B cell (primary cell): ENCODE measurements at places on chromosomes 1 and 21.
A peak's percentile ranks its signal among the peaks of the same experiment; 100 is the strongest.

DNA sequence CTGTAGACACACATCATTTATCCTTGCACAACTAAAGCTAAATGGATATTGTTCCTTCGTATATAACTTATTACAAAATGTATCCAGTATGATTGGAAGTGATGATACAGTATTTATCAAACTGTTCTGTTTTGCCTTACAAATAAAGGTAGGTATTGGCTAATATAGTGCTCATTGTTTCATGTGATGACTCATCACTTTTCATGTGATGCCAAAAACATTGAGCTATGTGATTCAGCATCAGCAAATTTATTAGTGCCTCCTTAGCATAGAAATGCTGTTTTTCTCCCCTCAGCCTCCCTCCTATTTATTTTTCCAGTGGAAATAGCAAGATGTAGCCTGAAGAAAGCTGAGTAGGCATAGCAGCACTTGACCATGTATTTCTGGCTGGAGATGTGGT is 228.6 kb upstream of the LYPLAL1 start:
- no peak for DNase-seq

GRCh38 chr1:173418107-173418985 is 58.8 kb upstream of the PRDX6 start:
- DNase-seq, result peak; percentile 83

DNA sequence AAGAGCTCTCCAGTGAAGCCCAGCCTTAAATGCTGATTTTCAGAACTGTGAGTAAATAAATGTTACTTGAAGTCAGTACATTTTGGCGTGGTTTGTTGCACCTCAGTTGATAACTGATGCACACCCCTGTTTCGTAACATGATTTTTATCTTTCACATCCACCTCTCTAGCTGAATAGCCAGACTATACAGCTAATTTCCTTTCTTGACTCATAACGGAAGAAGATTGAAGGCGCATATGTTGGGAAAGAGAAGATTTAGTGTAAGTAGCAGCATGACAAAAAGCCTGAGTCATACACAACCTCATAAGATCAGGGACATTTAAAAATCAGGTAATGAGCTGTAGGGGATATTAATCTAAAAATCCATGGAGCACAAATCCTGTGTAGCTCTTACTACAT is 716.2 kb upstream of the ZP4 start:
- DNase-seq, result no peak

GRCh38 chr1:93489756-93490155 is 41.8 kb downstream of the FNBP1L start:
- DNase-seq, result no peak

- peak; percentile 31 for DNase-seq
Observed at GRCh38 chr1:33099290-33100118, 18.6 kb downstream of the AZIN2 start.

DNA sequence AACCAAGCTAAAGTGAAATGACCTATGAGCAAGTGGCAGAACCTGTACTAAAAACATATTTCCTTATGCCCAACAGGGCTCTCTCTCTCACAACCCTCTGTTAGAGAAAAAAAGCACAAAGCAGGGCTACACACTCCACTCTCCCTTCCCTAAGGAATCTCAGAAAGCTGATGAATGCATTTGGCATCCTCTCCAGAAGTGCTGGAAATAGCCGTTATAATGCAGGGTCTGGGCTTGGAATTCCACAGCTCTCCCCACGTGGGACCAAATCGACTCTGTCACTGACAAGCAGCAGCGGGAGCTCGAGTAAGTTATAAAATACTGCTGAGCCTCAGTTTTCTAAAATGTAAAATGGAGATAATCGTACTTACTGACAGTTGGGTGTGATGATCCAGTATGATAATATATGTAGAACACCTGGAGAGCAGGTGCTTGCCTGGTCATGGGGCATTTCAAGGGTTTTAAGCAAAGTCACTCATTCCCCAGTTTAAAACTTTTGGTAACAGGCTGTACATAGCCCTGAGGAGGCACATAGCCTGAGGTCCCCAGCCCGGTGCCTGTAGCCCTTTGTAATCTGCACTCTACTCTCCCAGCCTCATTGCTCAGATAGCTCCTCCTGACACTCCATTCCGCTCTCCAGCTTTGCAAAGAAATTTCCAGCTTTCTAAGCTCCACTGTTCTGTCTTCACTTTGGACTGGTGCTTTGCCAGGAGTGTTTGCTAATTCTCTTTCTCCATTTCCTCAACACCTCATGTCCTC is 175.6 kb upstream of the DAB1 start:
- DNase-seq, result no peak

DNA sequence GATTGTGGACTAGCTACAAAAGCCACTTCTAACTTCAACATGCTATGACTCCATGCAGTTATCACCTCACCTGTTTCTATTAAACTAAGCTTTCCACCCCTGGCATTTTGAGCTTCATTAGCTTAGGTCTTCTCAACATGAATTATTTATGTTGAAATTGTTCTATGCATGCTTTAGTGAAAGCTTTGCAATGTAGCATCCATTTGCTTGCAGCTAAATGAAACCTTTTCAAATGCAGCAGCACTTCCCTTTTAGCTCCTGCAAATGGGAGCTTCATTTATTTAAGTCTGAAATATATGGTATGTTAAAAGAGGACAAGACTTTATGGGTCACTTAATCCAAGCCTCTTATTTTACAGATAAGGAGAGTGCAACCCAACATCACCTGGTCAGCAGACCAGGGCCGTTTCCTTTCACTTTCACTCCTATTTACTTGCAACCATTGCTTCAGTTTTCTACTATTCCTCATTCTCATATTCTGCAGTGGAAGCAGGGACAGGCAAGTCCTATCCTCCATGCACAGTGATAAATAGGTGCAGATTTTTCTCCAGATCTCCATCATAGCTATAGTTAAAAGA is 56.4 kb upstream of the SAMSN1 start:
- peak; percentile 23 for DNase-seq

DNA sequence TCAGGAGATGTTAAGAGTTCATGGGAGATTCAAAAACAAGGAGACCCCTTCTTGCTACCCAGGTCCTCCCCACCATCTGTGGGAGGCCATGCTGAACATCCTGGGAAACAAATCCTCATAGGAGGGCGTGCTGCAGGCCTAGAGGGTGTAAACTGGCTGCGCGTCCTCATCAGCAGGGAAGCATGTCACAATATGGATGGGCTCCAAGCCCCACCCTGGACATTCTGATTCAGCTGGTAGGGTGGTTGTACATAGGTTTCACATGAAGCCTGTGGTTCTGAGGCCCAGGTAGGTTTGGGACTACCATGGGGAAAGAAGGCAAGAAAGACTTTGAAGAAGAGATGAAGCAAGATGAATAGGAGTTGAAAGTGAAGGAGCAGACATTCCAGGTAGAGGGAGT is 44.6 kb upstream of the IFNLR1 start:
- no peak for DNase-seq

DNA sequence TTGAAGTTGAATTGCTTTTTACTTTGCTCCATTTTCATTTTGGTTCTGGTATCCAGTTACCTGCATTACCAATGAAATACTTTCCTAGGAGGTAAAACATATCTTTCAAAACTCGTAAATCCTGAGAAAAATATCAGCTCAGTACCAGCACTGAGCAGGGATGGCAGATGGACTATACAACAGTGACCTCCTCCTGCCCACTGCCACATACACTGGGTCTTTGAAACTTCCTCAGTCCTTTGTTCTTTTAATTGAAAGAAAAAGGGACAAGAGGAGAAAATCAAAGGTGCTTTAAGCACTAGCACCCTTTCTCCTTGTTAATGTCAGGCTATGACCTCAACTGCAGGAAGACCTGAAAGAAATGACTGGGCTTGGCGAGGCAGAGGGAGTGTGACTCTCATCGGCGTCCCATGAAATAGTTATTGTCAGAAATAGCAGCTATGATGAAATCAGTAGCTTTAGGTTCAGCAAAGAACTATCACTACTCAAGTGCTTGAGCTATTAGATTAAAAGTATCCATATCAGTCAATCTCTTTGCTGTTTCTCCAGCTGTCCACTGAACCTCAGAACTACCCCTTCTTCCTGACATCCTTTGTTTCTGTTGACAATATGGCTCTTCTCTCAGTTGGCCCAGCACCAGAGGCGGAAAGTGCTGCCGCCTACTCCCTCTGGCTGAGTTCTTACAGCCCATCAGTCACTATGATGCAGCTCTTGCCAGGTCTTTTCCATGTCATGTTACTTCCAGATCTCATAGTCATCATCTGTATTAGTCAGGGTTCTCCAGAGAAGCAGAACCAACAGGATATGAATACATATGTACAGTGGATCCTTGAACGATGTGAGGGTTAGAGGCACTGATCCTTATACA is 207.0 kb upstream of the MAP1LC3C start:
- DNase-seq, result no peak

DNA sequence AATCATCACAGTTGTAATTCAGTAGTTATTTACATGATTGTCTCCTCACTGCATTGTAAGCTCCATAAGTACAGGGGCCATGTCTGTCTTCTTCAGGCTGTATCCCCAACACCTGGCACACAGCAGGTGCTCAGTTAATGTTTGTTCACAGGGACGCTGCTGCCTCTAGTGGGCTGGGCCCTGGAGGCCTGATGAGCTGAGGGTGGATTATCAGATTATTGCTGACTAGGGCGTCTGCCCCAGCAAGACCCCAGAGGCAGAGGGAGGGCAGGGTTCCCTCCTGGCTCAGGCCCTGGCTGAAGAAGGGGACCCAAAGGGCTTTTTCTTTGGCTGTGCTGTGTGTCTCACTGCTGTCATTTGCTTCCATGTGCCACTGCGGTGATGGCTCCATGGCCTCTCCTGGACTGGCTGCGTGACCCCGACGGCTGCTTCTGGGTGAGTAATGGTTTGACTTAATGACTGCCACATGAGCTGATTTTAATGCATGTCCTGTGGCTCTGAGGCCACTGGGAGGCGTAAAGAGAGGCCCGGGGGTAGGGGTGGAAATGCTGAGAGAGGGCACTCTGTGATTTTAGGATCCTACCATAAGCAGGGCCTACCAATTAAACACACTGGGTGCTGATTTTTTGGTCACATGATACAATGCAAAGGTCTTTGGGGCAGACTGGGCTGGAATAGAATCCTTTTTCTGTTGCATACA is 20.8 kb upstream of the EPB41 start:
- DNase-seq, result peak; percentile 36

DNA sequence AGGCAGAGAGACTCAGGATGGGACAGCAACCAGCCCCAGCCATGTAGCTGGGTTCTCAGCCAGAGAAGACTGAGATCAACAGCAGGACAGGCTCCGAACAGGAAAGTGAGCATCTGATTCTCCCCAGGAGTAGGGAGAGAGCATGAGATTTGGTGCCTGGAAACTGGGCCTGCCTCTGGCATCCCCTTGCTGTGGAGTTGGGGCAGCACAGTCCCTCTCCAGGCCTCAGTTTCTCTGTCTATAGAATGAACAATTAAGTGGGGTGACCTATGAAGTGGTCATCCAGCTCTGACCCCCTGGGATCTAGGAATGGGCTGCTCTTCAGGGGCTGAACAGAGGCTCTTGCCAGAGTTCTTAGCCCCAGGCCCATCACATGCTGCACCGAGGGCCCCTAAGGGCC is 55.6 kb downstream of the KLHDC7A start:
- no peak for DNase-seq

GRCh38 chr1:162674034-162674608 is 41.9 kb downstream of the DDR2 start:
- no peak for DNase-seq

DNA sequence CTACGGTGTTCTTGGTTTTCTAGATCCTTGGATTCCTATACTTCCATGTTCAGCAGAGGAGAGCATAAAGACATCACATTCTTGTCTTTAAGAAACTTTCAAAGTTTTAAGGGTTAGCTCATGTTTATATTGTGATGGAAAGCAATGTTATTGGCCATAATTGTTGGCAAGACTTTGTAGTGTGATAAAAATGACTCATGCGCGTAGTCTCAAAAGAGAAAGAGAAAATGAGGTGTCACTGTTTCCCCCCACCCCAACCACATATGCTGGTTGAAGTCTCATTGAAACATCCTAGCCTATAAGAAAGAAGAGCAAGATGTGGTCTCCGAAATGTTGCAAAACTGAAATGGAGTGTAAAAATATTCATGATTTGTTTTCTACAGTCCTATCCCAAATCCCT is 348.8 kb downstream of the PTBP2 start:
- DNase-seq, result no peak

GRCh38 chr1:206703661-206704060 is 19.0 kb downstream of the MAPKAPK2 start:
- DNase-seq, result peak; percentile 62

- DNase-seq, result no peak
Observed at GRCh38 chr1:30700528-30701257, 22.7 kb downstream of the MATN1 start.

GRCh38 chr1:10532362-10532761 is 57.6 kb downstream of the PEX14 start:
- no peak for DNase-seq

DNA sequence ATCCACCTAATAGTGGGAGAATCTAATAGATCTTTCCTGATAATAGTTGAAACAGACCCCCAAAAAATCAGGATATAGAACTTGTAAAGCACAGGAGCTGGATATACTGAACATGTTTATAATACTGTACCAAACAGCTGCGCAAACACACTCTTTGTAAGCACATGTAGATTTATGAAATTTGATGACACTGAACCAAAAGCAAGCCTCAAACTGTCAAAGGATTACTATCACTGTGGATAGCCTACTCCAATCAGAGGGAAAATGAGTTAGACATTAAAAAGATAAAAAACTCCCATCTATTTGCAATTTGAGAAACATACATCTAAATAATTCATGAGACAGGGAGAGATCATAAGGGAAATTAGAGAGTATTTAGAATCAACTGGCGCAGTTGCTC is 26.1 kb downstream of the RCAN3 start:
- no peak for DNase-seq

DNA sequence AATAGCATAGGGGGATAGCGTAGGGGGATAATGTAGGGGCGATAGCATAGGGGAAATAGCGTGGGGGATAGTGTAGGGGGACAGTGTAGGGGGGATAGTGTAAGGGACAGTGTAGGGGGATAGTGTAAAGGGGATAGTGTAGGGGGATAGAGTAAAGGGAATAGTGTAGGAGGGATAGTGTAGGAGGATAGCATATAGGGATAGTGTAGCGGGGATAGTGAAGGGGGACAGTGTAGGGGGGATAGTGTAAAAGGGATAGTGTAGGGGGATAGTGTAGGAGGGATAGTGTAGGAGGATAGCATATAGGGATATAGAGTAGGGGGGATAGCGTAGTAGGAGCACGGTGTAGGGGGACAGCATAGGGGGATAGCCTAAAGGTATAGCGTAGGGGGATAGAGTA is 14.1 kb upstream of the ARF1 start:
- DNase-seq, result no peak

GRCh38 chr1:91763252-91763651 is 122.7 kb downstream of the TGFBR3 start:
- no peak for DNase-seq

DNA sequence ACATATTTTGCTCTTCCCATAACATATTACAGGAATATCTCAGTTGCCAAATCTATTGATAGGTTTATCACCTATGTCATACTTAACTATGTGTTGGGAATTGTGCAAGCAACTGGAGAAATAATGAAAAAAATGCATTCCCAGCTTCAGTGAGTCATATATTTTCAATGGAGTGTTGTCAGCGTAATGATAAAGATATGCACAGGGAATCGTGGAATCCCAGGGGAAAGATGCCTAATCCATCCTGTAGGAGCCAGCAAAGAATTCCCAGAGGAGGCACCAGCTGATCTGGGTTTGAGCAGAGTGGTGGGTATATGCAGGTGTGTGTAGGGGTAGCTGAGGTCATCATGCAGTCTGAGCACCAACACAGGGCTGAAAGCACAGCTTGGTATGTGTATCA is 213.3 kb upstream of the DAB1 start:
- no peak for DNase-seq

GRCh38 chr1:50604580-50604979 is 181.3 kb upstream of the DMRTA2 start:
- DNase-seq, result no peak
